ENCODE measurements at places on chromosomes 1 and 21. TPM values are rescaled to one million over a fixed set of nuclear protein-coding genes. Genes with fewer than 3 reads are reported as not detected.

Gene LCE1C
- total RNA-seq: not detected

Gene RAB25
- not detected for total RNA-seq

Gene RPE65
- total RNA-seq: not detected

Gene REN
- total RNA-seq: not detected

Gene RHEX
- not detected for total RNA-seq

Gene PAX7
- total RNA-seq: not detected

Gene CFAP107
- total RNA-seq: under 0.01 TPM

Gene CELA3A
- total RNA-seq: not detected

Gene TNNI3K
- total RNA-seq: 1.8 TPM

Gene TSPAN2
- total RNA-seq: not detected

Gene C1orf87
- total RNA-seq: 0.15 TPM

Gene AMY1C
- total RNA-seq: not detected

Measured in smooth muscle cell of trachea (primary cell).